ENCODE measurements at places on chromosomes 5 and 9. TPM values are rescaled to one million over a fixed set of nuclear protein-coding genes. Genes with fewer than 3 reads are reported as not detected.
A peak's percentile ranks its signal among the peaks of the same experiment; 100 is the strongest.

GRCh38 chr9:105191508-105192121 lies 52.8 kb upstream of the SLC44A1 start:
- H3K27ac ChIP-seq = no peak overlapping the region
- H3K27me3 ChIP-seq = peaks cover 4% of the 10 kb centered on the region
- H3K4me1 ChIP-seq = no peaks in the 10 kb centered on the region
- H3K4me3 ChIP-seq = no peak overlapping the region
- no peaks in the 10 kb centered on the region for H3K36me3 ChIP-seq
- no peak for DNase-seq

SLCO6A1 gene
- total RNA-seq = not detected

ADGRD2 gene
- total RNA-seq = not detected

DNA sequence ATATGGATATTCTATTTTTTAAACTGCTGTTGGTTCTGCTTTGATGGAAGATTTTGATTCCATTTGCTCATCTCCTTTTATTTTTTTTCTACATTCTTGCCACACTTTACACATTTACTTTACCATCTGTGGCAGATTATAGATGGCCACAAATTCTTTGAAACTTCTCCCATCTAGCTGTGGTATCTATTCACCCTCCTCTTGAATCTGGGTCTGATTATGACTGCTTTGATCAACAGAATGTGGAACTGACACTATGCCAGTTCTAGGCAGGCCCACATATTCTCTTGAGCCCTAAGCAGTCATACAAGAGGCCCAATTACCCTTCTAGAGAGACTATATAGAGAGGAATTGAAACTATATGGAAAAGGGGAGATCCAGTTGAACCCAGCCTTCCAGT lies 439.0 kb upstream of the PTGER4 start:
- no peak overlapping the region for H3K4me3 ChIP-seq
- no peak overlapping the region for H3K27ac ChIP-seq
- no peaks in the 10 kb centered on the region for H3K4me1 ChIP-seq

- H3K4me1 ChIP-seq = peaks cover 36% of the 10 kb centered on the region
- H3K4me3 ChIP-seq = no peak overlapping the region
- no peak for DNase-seq
- no peak overlapping the region for H3K27ac ChIP-seq
- H3K36me3 ChIP-seq = no peaks in the 10 kb centered on the region
- no peaks in the 10 kb centered on the region for H3K27me3 ChIP-seq
These were observed 324.6 kb downstream of the MLLT3 start for GRCh38 chr9:20297646-20298084.

PCDHB3 gene
- not detected for total RNA-seq

CCNH gene
- total RNA-seq = 86.9 TPM

IFNA2 gene
- not detected for total RNA-seq

DNA sequence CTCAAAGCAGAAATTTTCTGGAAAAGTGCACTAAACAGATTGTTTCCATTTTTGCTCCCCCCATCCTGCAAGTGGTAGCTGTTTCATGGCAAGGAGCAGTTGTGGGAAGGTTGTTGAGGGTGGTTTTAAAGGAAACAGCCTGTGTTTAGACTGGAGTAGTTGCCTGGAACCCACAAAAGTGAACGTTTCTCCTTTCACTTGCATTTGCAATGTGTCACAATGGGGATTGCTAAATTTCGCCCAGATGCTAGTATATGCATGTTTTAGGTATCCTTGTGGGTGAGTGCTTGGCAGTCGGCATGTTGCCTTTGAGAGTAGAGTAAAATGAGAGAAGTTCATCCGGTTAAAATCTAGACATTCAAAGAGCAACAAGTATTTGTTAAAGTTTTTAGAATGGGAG lies 1099.9 kb upstream of the DMAC1 start:
- no peaks in the 10 kb centered on the region for H3K36me3 ChIP-seq
- H3K27ac ChIP-seq = no peak overlapping the region
- no peak for DNase-seq
- no peaks in the 10 kb centered on the region for H3K27me3 ChIP-seq

- H3K36me3 ChIP-seq = no peaks in the 10 kb centered on the region
- no peak for DNase-seq
- H3K27me3 ChIP-seq = peaks cover 27% of the 10 kb centered on the region
- no peak overlapping the region for H3K27ac ChIP-seq
- no peaks in the 10 kb centered on the region for H3K4me1 ChIP-seq
These were observed 19.0 kb upstream of the POC5 start for GRCh38 chr5:75736273-75736672.

GRCh38 chr9:122498883-122499288 lies 11.7 kb upstream of the OR1J2 start:
- no peaks in the 10 kb centered on the region for H3K36me3 ChIP-seq
- H3K27me3 ChIP-seq = peaks cover 32% of the 10 kb centered on the region
- H3K27ac ChIP-seq = no peak overlapping the region
- H3K4me3 ChIP-seq = no peak overlapping the region
- peak; percentile 3 for DNase-seq
- no peaks in the 10 kb centered on the region for H3K4me1 ChIP-seq

DNA sequence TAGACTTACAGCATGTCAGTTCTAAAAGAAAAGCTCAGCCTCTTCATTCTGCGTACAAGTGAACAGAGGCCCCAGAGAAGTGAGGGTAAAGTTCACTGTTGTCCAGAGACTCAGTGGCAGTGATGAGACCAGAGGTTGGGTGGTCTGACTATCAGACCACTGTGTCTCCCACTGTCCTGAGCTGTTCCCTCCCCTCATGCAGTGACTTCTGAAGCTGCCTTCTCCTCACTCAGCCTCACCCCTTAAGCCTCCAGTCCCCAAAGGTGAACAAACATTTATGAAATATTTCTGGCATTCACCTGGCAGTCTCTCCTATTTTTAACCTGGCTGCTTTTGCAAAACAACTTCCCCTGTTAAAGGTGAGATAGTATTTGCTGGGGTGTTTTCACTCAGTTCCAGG lies 54.7 kb downstream of the ABLIM3 start:
- H3K4me3 ChIP-seq = no peak overlapping the region
- no peaks in the 10 kb centered on the region for H3K4me1 ChIP-seq
- peak overlapping the region; percentile 28 for H3K27ac ChIP-seq
- no peak for DNase-seq

AK8 gene
- not detected for total RNA-seq

GRCh38 chr9:88723751-88724150 lies 188.8 kb downstream of the NXNL2 start:
- no peak overlapping the region for H3K27ac ChIP-seq
- no peak overlapping the region for H3K4me3 ChIP-seq
- DNase-seq = no peak
- H3K27me3 ChIP-seq = peaks cover 21% of the 10 kb centered on the region
- no peaks in the 10 kb centered on the region for H3K4me1 ChIP-seq

DNA sequence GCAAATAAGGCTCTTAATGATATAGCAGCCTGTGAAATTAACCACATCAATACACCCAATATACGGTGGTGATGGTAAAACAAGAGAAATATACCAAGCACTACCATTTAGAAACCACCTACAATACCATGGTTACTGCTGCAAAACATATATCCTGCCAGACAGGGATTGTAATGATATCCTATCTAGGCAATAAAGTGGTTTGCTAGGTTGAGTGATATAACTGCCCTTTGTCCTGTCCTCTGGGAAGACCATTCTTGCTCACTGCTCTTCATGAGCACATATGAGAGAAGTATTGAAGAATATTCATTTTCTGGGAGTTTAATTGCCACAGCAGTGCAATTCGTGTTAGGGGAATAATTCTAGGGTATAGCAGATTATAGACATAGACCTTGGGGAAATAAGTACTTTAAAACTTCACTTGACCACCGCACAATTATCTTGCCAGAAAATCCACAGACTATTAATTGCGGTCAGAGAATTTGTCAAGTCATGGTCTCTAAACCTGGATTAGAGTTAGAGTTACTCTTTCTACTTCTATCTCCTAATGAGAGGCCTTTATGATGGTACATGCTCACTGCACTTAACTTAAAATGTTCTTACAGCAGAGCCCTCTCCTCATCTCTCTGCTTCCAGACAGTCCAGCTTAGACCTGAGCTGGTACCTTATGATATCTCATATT lies 413.0 kb downstream of the ZNF608 start:
- no peak overlapping the region for H3K27ac ChIP-seq
- H3K4me3 ChIP-seq = no peak overlapping the region
- H3K4me1 ChIP-seq = peaks cover 9% of the 10 kb centered on the region
- peaks cover 12% of the 10 kb centered on the region for H3K27me3 ChIP-seq

SLC1A3 gene
- not detected for total RNA-seq

- H3K4me3 ChIP-seq = no peak overlapping the region
- DNase-seq = no peak
- H3K27ac ChIP-seq = no peak overlapping the region
- H3K27me3 ChIP-seq = no peaks in the 10 kb centered on the region
These were observed 1278.8 kb downstream of the MAT2B start for GRCh38 chr5:164784230-164784629.

PCDHA10 gene
- total RNA-seq = not detected

DNA sequence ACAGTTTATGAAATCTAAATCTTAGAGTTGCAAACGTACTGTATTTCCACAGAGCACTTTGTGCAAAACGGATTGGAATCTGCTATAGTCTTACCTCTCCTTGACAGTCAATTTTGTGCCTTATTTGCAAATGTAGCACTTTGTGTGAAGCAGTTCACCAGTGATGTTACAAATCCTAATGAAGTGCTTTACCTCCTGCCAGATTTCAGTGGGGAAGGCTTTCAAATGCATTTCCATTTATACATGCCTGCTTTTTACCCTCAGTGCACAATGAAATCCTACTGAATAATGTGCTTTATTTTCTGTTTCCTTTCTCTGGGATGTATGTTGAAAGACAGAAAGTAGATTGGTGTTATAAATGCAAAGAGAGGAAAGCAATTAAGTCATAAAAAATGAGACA lies 2141.6 kb upstream of the C9orf72 start:
- H3K27ac ChIP-seq = no peak overlapping the region
- H3K4me1 ChIP-seq = no peaks in the 10 kb centered on the region
- no peak for DNase-seq

PPP2CA gene
- 107 TPM for total RNA-seq

SPATA31E1 gene
- not detected for total RNA-seq

- H3K27me3 ChIP-seq = no peaks in the 10 kb centered on the region
- DNase-seq = no peak
- H3K4me3 ChIP-seq = no peak overlapping the region
- no peak overlapping the region for H3K27ac ChIP-seq
- H3K36me3 ChIP-seq = no peaks in the 10 kb centered on the region
These were observed 24.3 kb upstream of the ERGIC1 start for GRCh38 chr5:172809774-172810173.

DNA sequence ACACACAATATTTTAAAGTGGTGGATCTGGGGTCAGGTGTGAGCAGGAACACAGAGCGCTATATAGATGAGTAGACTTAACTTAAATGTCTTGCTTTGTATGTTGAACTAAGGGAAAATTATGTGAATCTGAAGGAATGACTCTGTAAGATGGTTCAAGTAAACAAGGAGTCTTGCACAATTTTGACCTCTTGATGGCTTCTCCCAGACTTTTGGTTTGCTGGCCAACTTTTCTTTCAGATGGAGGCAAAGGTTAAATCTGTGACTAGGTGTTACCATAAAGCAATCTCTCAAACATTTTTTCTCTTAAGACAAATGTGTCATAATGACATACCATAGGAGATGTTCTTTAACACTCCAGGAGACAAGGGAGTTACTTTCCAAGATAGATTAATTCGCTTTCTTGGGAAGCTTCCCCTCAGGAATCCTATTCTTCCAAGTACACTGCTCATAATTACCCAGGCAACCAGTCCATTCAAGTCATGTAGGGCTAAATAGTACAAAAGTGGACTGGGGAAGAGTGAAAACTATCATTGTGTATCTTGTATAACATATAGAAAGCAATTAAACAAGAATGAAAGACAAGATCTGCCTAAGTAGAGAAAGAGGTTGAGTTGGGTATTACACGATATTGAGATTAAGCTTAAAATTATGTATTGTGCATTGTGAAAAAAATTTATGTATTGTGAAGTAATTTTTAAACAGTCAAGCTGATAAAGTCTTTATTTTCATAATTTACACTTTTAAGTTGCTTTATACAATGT lies 60.3 kb upstream of the SLC27A6 start:
- H3K4me3 ChIP-seq = no peak overlapping the region
- no peaks in the 10 kb centered on the region for H3K4me1 ChIP-seq
- H3K27ac ChIP-seq = no peak overlapping the region
- H3K36me3 ChIP-seq = no peaks in the 10 kb centered on the region

GRCh38 chr5:163917747-163918146 lies 412.3 kb downstream of the MAT2B start:
- no peaks in the 10 kb centered on the region for H3K27me3 ChIP-seq
- H3K36me3 ChIP-seq = no peaks in the 10 kb centered on the region
- H3K27ac ChIP-seq = no peak overlapping the region
- H3K4me3 ChIP-seq = no peak overlapping the region

DNA sequence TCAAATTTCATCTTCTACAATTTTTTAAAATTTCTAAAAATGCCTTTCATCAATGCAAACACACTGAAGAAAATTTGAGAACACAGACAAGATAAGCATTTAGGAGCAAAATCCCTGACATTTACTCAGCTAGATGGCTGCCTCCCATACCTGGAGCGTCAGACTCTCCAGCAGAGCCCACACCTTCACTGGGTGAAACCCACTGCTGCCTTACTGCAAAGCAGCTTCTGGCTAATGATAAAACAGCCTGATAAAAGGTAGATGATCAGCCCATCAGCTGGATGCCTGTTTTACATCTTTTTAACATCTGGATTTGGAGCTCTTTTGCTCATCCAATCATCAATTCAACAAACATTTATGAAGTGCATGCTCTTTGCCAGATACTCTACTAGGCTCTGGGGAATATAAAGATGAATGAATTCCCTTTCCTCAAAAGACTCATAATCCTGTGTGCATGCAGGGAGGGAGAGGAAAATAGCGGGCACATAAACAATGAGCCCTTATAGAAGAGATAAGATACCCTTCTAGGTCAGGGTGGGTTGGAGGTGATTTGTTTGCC lies 271.2 kb downstream of the SAXO1 start:
- H3K4me3 ChIP-seq = no peak overlapping the region
- DNase-seq = no peak
- no peak overlapping the region for H3K27ac ChIP-seq

GRCh38 chr5:146797658-146798057 lies 80.9 kb downstream of the PPP2R2B start:
- H3K27me3 ChIP-seq = no peaks in the 10 kb centered on the region
- DNase-seq = no peak
- H3K36me3 ChIP-seq = no peaks in the 10 kb centered on the region
- no peak overlapping the region for H3K4me3 ChIP-seq

- no peak for DNase-seq
- peaks cover 26% of the 10 kb centered on the region for H3K27me3 ChIP-seq
- peaks cover 11% of the 10 kb centered on the region for H3K4me1 ChIP-seq
- H3K36me3 ChIP-seq = no peaks in the 10 kb centered on the region
These were observed 11.9 kb downstream of the UNC5A start for GRCh38 chr5:176822041-176822792.

DNA sequence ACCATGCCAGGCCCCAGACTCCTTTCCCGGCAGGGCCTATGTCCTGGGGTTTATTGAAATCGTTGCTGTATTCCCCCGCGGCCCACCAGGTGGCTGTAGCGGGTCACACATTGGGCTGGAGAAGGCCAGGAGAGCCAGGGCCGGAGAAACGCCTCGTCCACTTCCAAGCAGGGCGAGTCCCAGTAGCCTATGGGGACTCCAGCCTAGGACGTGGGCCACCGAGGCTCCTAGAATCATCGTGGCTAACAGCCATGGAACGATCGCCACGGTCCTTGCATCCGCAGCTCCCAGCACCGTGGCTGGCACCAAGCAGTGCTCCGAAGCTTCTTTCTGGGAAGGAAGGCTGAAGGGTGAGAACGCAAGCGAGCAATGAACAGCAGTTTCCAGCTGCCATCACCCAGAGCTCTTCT lies 87.7 kb downstream of the ENTREP1 start:
- H3K36me3 ChIP-seq = no peaks in the 10 kb centered on the region
- no peak overlapping the region for H3K27ac ChIP-seq
- H3K27me3 ChIP-seq = peaks cover 5% of the 10 kb centered on the region
- no peak overlapping the region for H3K4me3 ChIP-seq
- no peaks in the 10 kb centered on the region for H3K4me1 ChIP-seq
- no peak for DNase-seq

BTNL9 gene
- total RNA-seq = 0.42 TPM

All from naive thymus-derived CD8-positive, alpha-beta T cell (primary cell).